Stimulated activated naive CD4-positive, alpha-beta T cell (primary cell): ENCODE measurements at places on chromosomes 11 and 22.

- no peak for DNase-seq
Observed at GRCh38 chr11:125053167-125053566, 9.9 kb upstream of the SLC37A2 start.

DNA sequence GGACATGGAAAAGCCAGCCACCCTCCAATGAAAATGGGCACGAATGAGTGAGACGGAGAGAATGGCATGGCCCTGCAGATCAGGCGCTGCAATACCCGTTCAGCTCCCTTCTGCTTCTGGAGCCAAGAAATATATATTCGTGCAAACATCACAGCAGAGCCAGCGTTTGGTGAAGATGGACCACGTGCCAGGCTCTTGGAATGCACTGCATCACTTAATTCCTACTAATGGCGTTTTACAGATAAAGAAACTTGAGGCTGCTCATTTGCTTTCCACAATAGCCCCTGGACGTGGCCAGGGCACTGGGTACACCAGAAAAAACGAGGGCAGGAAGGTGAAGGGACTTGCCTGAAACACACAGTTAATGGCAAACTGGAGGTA, 1.6 kb upstream of the FXYD2 start:
- DNase-seq: no peak

DNA sequence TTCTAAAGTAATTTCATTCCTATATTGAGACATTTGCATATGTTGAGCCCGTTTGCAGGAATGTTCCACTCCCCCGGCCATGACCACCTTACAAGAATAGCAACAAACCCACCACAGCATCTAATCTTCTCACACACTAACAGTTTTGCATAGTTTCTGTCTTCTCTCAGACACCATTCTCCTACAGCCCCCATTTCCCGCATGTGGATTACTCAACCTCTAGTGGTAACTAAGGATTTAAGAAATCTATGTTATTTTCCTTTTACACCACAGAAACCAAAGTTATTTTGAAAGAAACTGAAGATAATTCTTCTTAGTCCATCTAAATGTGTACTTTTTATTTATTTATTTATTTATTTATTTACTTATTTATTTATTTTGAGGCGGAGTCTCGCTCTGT, 2.3 kb downstream of the MS4A4E start:
- no peak for DNase-seq

DNA sequence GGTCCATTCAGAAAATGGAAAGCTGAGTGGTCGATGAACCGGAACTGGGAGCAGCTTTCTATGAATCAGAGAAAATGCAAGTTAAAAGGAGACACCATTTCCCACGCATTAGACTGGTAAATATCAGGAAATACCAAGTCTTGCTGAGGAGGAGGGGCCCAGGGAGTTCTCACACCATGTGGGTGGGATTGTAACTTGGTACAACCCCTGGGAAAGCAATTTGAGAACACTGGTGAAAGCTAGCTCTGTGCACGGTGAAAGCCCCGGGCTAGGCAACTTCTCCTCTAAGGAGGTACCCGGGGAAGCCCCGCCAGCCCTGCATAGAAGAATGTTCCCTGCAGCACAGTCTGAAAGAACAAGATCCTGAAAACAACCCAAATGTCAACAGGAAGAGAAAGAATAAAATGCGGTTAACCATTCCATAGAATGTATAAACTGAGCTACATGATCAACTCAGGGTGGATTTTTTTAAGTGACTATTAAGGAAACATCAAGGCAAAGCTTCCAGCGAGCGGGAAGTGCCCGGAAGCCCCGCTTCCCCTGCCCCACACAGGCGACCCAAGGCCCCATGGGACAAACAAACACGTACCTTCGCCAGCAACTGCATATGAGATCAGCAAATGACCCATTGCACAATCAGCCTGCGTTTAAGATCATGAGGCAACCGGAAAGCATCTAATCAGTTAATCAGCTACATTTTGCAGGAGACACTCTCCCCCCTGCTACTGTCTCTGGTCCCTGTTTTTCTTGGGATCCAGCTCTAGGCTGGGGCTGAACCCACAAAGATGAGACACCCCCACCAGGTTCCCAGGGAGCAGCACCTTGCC, 11.3 kb downstream of the SHANK2 start:
- DNase-seq: no peak

GRCh38 chr11:74683279-74683871, 47.9 kb downstream of the CHRDL2 start:
- no peak for DNase-seq

- DNase-seq: no peak
Observed at GRCh38 chr11:125101596-125101995, 9.8 kb downstream of the TMEM218 start.

- DNase-seq: no peak
Observed at GRCh38 chr22:37258753-37259401, 14.8 kb upstream of the RAC2 start.

DNA sequence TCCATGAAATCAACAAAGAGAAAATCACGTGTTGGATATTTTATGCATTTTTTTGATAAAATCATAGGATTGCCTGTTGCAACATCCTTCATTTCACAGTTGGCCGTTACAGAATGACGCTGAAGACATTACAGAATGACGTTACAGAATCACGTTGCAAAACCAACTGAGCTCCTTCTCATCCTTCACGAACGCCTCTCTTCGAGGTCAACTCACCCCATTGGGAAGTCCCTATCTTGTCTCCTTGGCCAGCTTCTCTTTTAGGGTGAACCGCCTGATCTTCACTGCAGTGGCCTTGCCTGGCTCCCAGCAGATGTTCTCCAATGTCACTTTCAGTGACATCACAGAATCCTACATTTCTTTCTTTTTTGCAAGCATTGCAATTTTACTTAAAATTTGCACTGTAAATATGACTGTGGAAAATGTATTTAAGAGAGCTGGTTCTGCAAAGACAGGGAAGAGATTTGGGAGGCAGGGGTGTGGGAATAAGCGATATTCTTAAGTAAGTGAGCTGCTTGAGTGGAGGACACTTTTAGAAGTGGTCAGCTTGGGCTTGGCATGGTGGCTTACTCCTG, 5.1 kb downstream of the KRTAP5-7 start:
- no peak for DNase-seq

- DNase-seq: peak; percentile 78
Observed at GRCh38 chr11:11798586-11799438, 43.0 kb upstream of the USP47 start.

DNA sequence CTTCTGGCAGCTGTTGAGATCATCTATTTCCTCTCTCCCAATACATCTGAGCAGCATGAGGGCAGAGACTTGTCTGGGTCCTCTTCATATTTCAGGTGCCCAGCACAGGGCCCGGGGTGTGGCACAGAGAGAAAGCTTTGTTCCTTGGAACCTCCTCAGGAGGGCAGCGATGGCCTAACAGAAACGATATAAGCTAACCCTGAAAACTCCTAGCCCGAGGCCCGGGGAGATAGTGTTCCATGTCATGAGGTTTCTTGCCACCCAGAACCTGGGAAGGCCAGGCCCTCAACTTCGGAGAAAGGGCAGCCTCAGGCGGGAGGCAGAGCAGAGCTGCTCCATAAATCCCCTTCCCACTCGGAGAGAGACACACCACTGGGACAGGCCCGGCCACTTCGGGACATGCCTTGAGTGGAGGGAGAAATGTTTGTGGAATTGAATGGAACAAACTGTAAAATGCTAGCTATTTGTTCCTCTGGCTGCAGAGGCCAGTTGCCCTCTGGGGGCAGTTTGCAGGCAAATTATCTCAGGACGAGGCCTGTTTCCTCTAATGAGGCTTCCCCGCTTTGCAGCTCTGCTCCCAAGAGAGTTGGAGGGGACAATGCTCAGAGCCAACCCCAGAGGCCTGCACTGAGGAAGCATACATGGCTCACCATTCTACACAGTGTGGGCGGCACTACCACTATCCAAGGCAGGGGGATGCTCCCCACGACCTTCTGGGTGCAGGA, 11.6 kb downstream of the ARRB1 start:
- no peak for DNase-seq

DNA sequence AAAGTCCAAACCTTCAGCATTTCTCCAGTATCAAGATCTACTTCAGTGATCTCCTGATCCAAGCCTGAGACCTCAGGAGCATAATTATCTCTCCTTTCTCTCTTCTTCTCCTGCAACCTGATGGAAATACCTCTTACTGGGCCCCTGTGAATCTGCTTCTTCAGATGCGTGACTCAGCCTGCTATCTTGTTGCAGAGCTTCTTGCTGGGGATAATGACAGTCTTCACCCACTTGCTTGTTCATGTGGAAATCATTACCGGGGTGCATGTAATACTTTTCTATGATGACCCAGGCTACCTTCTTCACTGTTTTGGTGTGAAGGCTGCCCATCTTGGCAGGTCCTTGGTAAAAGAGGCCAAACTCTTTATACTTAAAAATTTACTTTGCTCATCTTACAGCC, 140.0 kb upstream of the POU2AF2 start:
- no peak for DNase-seq

- no peak for DNase-seq
Observed at GRCh38 chr11:45737056-45737455, 67.9 kb upstream of the SLC35C1 start.

GRCh38 chr11:121180183-121180582, 79.1 kb downstream of the TECTA start:
- DNase-seq: no peak

DNA sequence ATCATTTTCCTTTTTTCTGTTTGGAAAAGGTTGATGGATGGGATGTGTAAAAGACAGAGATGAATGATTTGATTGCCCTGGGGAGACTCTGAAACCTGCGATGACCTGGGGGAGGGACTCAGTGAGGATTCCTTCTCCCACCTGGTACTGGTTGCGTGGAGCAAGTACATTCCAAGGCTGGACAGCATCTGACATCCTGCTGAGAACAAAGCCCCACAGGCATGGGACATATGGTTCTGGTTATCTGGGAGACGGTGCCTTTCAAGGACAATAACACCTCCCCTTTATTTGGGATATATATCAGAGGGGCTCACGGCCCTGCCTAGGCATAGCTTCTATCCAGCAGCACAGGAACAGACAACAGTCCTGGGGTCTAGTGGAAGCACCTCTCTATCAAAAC, 527.8 kb downstream of the METTL15 start:
- no peak for DNase-seq
